ENCODE measurements at places on chromosomes 2 and 18.

- DNase-seq: no peak
Observed at GRCh38 chr2:121196132-121196848, 88.7 kb downstream of the TFCP2L1 start.

- DNase-seq: no peak
Observed at GRCh38 chr2:34241905-34242762, 643.0 kb upstream of the FAM98A start.

- peak; percentile 53 for DNase-seq
Observed at GRCh38 chr2:144162652-144163051, 357.3 kb downstream of the ZEB2 start.

DNA sequence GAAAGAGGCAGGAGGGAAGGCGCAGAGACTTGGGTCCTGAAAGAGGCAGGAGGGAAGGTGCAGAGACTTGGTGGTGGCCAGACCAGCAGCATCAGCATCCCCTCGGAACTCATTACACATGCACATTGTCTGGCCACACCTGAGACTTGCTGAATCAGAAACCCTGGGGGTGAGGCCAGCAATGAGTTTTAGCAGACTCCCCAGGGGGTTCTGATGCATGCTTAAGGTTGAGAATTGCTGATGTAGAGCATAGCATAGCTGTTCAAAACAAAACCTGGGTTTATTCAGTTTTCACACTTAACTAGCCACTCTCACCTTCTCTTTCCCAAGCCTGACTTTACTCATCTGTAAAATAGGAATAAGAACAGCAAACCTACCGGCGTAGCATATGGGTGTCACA, 122.9 kb downstream of the MRO start:
- no peak for DNase-seq

- no peak for DNase-seq
Observed at GRCh38 chr2:100408941-100409340, 8.5 kb downstream of the CHST10 start.

- DNase-seq: no peak
Observed at GRCh38 chr2:47897883-47898731, 8.2 kb downstream of the FBXO11 start.

DNA sequence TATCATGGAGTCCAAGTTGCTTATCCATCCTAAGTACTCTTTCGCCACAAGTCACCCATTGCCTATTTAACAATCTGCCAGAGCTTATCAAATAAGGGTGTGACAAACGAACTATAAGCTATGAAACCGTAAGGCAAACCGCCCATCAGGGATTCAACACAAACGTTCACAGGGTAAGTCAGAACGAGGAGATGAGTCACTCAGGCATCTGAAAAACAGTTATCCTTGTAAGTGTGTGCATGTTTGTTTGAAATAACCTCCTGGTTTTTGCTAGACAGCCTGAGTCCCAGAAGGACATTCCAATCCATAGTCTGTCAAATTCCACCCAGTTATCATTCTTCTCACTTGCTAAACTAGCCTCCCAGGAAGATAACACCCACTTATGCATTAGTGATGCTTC, 299.1 kb downstream of the PAX3 start:
- DNase-seq: no peak

GRCh38 chr2:201974171-201975100, 59.2 kb upstream of the FZD7 start:
- no peak for DNase-seq

GRCh38 chr2:157727693-157728092, 99.0 kb upstream of the ACVR1C start:
- no peak for DNase-seq

DNA sequence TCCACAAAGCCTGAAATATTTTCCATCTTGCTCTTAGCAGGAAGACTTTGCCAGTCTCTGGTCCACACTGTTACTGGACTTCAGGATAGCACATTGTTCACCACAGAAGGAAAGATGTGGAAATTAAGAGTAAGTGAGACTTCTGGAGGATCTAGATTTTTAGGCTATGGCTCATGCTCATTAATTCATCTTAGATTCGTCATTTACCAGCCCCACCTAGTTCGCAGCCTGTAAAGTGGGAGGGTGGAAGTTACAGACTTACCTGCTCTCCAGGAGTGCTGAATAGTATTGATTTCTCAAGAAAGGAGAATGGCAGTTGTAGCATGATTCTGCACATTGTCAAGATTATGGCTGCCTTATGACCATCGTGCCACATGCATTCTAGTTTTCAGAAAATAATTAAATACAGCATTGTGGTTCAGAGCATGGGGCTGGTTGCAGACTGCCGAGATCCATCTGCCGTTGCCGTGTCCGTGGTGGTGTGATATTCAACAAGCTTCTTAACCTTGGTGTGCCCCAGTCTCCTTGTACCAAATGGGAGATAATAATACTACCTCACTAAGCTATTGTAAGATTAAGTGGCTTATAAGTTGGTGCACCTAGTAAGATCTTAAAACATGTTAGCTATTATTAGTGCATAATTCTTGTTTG, 56.8 kb downstream of the RNF144A start:
- no peak for DNase-seq

Measured in activated CD8-positive, alpha-beta memory T cell treated with anti-CD3 and anti-CD28 coated beads, Interleukin-2, amount 50 U/mL, for 4 hours (primary cell).